ENCODE measurements at places on chromosomes 6 and 20. TPM values are rescaled to one million over a fixed set of nuclear protein-coding genes. Genes with fewer than 3 reads are reported as not detected.
A peak's percentile ranks its signal among the peaks of the same experiment; 100 is the strongest.

DNA sequence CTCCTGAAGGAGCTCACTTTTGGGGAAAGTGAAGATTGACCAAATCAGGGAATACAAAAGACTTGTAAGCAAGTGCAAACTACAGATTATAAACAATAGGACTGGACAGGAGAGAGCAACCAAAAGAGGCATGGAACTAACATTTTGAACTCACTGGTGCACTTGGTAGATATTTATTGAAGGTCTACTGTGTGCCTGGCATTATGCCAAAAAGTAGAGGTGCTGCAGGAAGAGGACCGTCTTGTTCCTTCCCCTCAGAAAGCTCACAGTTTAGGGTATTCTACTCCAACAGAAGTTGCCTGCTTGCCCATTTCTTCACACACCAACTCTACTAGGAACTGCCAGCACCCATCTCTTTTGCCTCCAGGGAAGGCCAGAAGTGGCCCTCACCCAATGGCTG lies 10.0 kb upstream of the TSHZ2 start:
- DNase-seq, result no peak

DNA sequence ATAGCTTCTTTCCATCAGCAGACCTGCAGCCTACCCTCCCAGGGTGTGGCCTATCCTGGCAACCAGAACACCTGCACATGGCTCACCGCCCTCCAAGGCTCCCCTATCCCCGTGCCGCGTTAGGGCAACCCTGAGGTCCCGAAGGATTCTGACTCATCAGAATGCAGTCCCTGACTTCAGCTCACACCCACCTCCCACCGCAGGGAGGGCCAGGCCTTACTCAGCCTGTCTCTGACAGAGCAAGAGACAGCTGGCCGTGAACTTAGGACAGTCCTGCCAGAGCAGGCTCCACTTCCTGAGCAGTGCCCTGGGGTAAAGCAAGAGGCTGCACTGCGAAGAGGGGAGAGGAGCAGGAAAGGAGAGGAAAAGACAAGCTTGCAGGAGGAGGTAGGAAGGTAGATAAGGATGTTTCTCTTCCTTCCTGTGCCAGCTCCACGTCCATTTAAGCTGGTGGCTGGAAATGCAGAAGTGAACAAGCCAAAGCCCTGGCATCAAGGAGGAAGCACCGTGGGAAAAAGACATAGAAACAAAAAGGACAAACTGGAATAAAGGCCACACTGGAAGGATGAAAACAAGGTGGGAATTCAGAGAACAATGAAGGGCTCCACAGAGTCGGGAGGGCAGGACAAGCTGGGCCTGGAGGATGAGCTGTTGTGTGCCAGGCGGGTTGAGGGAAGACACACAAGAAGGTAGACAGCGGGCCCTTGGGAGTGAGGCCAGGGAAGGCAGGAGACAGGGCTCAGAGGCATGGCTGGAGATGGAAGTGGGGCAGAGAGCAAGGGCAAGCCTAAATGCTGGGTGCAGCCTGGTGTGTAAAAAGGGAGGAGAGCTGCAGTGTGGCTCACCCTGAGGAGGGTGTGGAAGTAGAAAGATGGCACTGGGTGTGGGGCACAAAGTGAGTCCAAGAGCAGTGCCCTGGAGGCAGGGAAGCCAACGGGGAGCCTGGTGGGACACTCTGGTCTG lies 102.7 kb downstream of the SLC23A2 start:
- DNase-seq, result peak; percentile 80

DNA sequence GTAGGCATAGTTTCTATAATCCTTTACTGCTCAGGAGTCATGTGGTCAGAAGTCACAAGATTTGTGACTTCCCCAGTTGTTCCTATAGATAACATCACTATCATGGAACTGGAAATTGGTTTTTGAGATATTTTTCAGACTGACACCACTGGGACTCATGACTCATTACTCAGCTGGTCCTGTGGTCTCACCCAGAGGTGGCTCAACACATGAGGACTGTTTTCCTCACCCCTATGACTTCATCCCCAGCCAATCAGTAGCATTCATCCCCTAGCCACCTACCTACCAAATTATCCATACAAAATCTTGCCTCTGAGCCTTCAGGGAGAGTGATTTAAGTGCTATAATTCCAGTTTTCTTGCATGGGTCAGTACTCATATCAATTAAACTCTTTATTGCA lies 1217.7 kb downstream of the EPHA7 start:
- peak; percentile 50 for DNase-seq

- no peak for DNase-seq
Measured at GRCh38 chr20:35978041-35978513, 9.7 kb downstream of the CNBD2 start.

DNA sequence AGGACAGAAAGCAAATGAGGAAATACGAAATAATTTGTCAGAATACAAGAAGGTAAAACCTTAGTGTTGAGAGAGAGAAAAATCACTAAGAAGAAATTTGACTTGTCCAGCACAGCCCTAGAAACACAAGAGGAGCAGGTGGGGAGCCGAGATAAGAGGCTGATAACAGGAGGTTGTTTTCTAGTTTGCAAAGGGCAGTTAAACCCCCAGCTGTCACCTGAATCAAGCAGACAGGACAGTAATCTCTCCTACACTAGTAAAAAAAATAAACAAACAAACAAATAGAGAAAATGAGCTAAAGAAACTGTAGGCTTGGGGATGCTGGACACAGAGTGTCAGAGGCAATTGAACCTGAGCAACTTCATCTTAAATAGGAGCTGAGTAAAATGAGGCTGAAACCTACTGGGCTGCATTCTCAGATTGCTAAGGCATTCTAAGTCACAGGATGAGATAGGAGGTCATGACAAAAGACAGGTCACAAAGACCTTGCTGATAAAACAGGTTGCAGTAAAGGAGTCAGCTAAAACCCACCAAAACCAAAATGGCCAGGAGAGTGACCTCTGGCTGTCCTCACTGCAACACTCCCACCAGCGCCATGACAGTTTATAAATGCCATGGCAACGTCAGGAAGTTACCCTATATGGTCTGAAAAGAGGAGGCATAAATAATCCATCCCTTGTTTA lies 40.4 kb downstream of the FAM184A start:
- no peak for DNase-seq

- no peak for DNase-seq
Measured at GRCh38 chr6:10413262-10413849, 1.5 kb downstream of the TFAP2A start.

DNA sequence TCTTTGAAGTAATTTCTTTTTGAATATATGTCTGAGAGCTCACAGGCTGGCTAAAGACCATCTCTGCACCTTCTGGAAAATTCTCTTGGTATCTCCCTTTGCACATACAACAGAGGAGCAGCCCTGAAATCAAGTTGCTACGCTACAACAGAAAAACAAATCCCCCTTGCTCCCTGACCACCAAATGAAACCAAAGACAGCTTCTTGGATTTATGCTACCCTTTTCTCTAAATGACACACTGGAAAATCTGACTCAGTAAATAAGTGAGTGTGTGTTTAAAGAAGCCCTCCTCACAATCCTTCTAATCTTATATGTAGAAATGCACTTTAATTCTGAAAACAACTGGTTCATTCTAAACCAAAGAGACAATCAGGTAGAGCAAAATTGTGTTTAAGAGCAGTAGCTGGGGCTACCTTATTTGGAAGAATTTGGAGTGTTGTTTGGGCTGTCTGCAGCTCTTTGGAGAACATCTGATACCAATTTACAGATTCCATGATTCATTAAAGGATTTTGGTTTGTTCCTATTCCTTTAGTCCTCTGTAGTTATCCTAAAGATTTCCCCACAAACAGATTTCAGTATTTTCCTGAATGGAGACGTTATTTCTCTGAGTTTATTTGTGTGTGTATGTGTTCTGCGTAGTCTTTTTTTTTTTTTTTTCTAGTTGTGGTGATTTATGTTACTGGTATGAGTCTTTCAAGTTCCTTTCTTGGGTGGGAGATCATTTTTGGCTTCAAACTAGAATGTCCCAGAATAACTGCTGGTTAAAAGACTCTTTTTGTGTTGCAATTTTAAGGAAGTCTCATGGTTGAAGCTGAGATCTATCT lies 36.4 kb upstream of the UTRN start:
- peak; percentile 5 for DNase-seq

DNA sequence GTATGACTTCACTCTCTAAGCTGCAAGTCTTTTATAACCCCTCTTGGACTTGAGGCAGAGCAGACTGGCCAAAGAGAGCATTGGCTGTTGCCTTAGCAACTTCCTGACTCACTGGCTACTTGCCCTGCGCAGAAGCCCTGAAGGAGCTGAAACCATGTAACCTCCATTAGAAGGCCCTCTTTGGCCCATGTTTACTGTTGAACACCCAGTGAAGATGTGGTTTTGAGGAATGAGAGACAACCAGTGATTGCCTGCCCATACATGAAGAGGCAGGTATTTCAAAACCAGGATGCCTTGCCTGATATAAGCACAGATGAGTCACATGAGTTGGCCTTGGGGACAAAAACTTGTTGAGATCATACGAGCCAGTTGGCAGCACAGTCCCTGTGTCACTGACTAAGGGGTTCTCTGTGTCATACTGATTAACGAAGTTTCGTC lies 182.5 kb downstream of the EDN1 start:
- peak; percentile 91 for DNase-seq

DNA sequence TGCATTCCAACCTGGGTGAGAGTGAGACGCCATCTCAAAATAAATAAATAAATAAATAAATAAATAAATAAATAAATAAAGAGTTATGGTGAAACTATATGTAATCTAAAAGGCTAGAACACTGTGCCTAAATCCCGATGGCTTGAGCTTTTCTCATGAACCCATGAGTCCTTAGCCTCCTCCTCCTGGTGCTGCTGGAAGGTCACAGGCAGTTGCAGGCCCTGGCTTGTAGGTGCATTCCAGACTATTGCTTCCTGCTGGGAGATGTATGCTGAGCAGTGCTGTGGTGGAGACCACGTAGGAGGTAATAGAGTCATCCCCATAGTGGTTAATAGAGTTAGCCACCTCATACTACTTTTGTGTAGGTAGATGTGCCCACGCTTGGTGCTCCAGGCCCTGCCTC lies 12.5 kb downstream of the PTK7 start:
- no peak for DNase-seq

DNA sequence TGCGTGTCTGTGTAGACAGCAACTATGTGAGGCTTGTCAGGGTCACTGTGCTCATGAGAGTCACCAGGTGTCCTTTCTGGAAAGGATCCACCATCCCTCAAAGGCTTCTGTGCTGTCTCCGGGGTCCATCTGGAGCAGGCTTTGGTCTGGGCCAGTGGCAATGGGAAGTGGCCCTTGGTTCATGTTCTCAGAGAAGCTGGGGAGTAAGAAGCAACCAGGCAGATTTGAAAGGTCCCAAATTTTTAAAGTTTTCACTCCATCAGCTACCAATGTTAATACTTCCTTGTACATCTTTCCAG lies 68.2 kb downstream of the GCNT2 start:
- DNase-seq, result no peak

- peak; percentile 23 for DNase-seq
Measured at GRCh38 chr6:52876056-52876787, 33.3 kb downstream of the GSTA3 start.

DNA sequence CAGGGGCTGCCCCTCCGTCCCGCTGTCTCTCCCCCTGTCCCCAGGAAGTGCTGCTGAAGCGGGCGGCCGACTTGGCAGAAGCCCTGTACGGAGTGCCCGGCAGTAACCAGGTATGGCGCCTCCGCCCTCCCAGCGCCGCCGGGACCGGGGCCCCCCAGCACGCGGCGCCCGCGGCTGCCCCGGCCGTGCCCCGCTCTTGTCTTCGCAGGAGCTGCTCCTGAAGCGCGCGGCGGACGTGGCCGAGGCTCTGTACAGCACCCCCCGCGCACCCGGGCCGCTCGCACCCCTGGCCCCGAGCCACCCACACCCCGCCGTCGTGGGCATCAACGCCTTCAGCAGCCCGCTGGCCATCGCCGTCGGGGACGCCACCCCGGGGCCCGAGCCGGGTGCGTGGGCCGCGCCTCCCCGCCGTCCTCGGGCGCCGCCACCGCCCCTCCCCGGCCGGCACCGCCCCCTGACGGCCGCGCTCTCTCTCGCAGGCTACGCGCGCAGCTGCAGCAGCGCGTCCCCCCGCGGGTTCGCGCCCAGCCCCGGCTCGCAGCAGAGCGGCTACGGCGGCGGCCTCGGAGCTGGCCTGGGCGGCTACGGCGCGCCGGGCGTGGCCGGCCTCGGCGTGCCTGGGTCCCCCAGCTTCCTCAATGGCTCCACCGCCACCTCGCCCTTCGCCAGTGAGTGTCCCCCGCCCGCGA lies 48.4 kb downstream of the CPXM1 start:
- DNase-seq, result no peak

The TRIM40 gene
- not detected for total RNA-seq

The SEMG1 gene
- not detected for total RNA-seq

The CDK19 gene
- total RNA-seq, result 6.8 TPM

The PRL gene
- not detected for total RNA-seq

The GPLD1 gene
- total RNA-seq, result not detected

The SYNGAP1 gene
- total RNA-seq, result 0.37 TPM

The VGLL2 gene
- total RNA-seq, result 0.50 TPM

The ECT2L gene
- not detected for total RNA-seq

Data from H4 (cell line).